ENCODE measurements at places on chromosomes 13 and 19.

GRCh38 chr13:73075546-73075945, 16.7 kb downstream of the KLF5 start:
- no peak for DNase-seq

- no peak for DNase-seq
Observed at GRCh38 chr13:42766016-42766415, 15.4 kb upstream of the FAM216B start.

GRCh38 chr13:73721571-73721970, 412.6 kb downstream of the KLF12 start:
- DNase-seq, result no peak

- no peak for DNase-seq
Observed at GRCh38 chr13:26785838-26786630, 25.4 kb upstream of the GPR12 start.

DNA sequence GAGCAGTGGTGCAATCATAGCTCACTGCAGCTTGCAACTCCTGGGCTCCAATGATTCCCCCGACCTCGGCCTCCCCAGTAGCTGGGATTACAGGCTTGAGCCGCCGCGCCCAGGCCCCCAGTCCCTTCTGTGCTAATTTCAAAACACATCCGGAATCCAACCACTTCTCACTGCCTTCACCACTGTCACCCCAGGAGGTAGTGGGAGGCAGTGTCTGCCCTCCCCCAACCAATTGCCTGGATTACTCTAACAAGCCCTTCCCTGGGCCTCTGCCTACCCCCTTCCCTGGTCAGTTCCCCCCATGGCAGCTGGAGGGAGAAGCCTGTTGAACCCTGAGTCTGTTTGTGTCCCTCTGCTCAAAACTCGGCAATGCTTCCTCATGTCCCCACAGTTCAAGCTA, 2.3 kb downstream of the PRAM1 start:
- no peak for DNase-seq

DNA sequence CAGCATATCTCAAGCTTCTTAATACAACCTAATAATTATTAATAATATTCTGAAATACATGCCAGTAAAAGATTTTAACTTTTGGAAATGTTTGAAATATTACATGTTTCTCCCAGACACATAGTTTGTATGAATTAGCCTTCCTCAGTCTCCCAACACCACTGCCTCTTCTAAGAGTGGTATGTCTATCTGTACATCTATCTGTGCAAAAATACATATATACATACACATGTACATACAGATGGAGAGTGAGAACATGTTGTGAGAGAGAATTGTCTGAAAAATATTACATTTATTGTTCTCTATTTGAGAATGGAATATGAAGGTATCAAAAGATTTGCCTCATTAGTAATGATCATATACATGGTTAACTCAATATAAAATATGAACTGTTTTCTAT, 1567.2 kb upstream of the PRR20A start:
- no peak for DNase-seq

- no peak for DNase-seq
Observed at GRCh38 chr13:50783717-50784290, 59.7 kb downstream of the DLEU7 start.

DNA sequence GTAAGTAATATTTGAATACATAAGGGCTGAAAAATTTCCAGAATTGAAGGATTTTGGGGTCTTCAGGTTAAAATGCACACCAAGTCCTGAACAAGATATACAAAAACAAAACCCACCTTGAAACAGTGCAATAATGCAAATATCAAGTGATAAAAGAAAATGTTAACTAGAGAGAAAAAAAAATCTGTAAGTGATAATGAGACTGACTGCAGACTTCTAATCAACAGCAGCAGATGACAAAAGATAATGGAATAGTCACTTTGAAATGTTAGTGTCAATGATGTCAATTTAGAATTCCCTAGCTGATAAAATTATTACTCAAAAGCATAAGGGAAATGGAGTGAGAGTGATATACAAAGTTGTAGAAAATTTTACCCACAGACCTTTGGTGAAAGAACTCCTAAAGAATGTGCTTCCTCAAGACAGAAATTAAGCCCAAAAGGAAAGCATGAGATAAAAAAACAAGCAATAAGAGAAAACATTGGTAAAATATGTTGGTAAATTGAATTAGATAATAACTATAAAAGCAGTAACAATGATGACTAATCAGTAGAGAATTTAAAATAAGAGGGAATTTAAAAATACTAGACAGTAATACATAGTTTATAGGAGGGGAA, 12.4 kb upstream of the DGKH start:
- DNase-seq, result no peak

GRCh38 chr13:40680659-40681323, 14.3 kb upstream of the FOXO1 start:
- DNase-seq, result no peak

GRCh38 chr13:100365680-100366079, 222.9 kb downstream of the GGACT start:
- DNase-seq, result no peak

DNA sequence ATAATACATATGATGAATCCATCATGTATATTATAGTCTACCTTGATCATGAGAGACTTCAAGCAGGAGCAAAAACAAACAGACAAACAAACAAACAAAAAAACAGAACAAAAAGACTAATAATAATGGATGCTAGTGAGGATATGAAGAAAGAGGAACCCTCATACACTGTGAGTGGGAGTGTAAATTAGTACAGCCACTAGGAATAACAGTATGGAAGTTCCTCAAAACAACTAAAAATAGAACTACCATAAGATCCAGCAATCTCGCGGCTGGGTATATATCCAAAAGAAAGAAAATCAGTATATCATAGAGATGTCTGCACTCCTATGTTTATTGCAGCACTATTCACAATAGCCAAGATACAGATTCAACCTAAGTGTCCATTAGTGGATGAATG, 7.0 kb upstream of the DLEU7 start:
- DNase-seq, result no peak

DNA sequence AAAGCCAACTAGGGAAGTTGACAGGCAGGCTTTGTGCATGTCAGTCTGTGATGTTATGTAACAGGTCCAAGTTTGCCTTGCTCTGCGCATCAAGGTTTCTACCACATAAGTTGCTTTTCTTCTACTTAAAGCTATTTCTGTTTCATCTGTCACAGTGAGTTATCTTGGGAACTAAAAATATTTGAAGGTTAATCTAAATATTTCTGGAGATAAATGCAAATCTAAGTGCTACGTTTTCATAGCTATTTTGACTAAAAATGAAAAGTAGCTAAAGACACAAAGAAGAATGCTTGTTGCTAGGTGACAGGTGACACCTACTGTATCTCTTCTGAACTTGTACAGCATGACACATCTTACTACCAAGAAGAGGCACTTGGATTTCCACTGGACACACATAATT, 135.6 kb downstream of the KLF12 start:
- DNase-seq, result no peak

DNA sequence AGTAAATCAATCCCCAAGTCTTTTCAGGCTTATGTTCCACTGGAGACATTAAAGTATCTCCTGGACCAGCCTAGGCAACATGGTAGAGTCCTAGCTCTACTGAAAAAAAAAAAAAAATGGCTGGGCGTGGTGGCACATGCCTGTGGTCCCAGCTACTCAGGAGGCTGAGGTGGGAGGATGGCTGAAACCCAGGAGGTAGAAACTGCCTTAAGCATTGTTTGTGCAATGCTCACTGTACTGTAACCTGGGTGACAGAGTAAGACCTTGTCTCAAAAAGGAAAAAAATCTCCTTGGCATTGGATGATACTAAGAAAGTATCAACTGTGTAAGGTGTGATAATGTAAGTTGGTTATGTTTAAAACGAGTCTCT, 8.8 kb downstream of the KLK8 start:
- DNase-seq, result no peak

DNA sequence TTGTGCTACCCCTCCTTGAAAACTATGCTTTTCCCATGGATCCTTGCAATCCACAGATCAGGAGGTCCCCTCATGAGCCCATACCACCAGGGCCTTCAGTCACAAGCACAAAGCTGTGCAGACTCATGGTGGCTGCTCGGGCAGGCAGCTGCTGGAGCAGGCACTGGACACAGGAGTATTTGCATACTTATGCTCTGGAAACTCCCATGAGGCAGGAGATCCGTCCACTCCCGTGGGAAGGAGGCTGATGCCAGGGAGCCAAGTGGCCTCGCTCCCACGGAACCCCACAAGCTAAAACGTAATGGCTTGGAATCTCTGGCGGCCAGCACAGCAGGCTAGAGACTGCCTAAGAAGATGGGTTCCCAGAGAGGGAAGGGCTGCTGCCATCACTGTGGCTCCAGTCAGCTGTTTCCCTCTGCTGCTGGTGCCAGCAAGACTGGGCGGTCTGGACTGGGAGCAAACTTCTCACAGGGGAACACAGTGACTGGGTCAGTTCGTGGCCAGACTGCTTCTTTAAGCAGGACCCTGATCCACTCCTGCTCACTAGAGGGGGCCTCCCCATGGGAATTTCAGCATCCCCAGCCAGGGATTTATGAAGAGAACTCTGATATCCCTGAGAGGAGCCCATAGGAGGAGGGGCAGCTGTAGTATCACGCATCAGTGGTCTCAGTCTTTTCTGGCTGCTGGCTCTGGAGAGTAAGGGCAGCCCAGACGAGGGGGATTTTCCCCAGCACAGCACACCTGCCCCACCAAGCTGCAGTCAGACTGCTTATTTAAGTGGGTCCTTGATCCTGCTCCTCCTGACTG, 370.3 kb upstream of the ATXN8OS start:
- no peak for DNase-seq

DNA sequence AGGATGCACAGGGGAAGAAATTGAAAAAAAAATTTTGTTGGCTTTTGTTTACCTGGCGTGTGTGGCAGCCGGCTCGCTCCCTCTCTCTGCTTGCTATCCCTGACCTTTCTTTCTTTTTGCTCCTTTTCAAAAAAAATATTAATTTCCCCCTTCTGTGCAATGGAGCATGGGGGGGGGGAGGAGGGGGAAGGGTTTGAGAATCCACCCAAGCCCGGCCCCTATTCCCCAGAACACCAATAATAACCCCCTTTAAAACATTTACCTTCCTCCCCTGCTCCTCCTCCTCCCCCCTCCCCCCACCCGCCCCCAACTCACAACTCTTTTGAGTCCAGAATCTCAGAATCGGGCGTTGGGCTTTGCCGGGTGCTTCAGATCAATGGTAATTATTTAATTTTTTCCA, 28.4 kb downstream of the NFIX start:
- no peak for DNase-seq

GRCh38 chr13:114269281-114269770, 12.1 kb upstream of the UPF3A start:
- no peak for DNase-seq

DNA sequence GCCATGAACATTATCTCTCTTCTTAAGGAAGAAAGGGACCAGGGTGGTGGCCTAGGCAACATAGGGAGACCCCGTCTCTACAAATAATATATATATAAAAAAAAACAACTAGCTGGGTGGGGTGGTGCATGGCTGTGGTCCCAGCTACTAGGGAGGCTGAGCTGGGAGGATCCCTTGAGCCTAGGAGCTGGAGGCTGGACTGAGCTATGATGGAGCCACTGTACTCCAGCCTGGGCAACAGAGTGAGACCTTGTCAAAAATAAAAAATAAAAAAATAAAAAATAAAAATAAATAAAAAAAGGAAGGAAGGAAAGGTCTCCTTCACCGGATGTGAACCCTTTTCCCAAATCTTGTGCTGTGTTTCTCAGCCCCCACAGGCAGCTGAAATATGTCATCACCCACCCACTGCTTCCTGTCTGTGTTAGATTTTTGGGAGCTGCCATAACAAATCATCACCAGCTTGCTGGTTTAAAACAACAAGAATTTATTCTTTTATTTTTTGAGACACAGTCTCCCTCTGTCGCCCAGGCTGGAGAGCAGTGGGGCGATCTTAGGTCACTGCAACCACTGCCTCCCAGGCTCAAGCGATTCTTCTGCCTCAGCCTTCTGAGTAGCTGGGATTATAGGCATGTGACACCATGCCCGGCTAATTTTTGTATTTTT, 9.5 kb upstream of the TSPAN16 start:
- DNase-seq, result no peak

GRCh38 chr13:81493144-81493543, 1152.2 kb upstream of the SPRY2 start:
- no peak for DNase-seq

DNA sequence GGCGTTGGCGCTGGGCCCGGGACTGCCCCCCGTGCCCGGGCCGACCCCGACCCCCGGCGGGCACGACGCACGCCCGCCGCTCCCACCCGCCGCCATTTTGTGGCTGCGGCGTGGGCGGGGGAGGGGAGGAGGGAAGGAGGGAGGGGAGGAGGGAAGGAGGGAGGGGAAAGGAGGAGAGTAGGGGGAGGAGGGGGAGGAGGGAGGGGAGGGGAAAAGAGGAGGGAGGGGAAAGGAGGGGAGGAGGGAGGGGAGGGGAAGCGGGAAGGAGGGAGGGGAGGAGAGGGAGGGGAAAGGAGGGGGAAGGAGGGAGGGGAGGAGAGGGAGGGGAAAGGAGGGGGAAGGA, at the start of gene BTBD2:
BTBD2 (minus strand) TSS at position 107 of the 343 bp plus-strand sequence; CDS start at position 96, 11 bp downstream.
- DNase-seq, result no peak

DNA sequence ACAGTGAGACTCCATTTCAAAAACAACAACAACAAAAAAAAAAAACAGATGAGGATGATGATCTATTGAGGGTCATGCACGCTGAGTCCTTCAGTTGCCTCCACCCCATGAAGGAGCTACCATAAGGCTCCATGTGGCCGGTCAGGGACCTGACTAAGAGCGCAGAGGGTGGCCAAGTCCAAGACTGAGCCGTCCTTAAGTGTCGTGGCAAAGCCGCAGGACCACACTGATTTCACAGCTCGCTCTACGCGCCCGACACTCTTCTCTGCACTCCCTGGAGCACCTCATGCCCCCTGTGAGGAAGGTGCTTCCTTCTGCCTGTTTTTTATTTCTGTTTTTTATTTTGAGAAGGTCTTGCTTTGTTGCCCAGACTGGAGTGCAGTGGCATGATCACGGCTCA, 12.3 kb downstream of the TTYH1 start:
- no peak for DNase-seq

GRCh38 chr19:28497137-28497536, 715.8 kb downstream of the UQCRFS1 start:
- DNase-seq, result no peak

- no peak for DNase-seq
Observed at GRCh38 chr13:39864221-39864620, 208.8 kb downstream of the COG6 start.

DNA sequence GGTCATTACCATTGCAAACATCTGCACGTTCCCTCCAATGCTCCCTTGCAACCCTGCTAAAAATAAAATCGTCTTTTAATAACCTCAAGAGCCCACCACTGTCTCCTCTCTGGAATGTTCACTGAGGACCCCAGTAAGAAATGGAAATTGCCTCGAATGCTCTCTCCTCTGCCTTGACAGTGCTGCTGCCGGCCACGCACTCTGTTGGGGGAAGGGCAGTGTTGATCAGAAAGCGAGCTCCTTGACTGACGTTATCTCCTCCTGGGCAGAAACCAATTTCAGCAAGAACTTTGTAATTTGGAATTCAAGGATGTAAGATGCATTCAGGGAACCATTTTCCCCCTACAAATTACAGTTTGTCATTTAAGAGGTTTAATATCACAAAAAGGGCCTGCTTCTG, 718.5 kb downstream of the UQCRFS1 start:
- DNase-seq, result no peak
